Pulmonary artery endothelial cell (primary cell): ENCODE measurements at places on chromosomes 2 and 18. TPM values are rescaled to one million over a fixed set of nuclear protein-coding genes. Genes with fewer than 3 reads are reported as not detected.

Gene MATN3
- 0.95 and 1.1 TPM in 2 replicates for total RNA-seq

Gene CRYBA2
- not detected in 2 replicates for total RNA-seq

Gene BCL2
- 1.3 and 1.4 TPM in 2 replicates for total RNA-seq

Gene LYG2
- total RNA-seq: not detected in 2 replicates

Gene C2orf72
- not detected in 2 replicates for total RNA-seq

Gene METTL8
- 12.7 and 21.2 TPM in 2 replicates for total RNA-seq

Gene PARD3B
- total RNA-seq: 8.4 and 13.5 TPM in 2 replicates

Gene RAB27B
- total RNA-seq: 0.11 and 0.13 TPM in 2 replicates

Gene RAB6C
- total RNA-seq: not detected in 2 replicates

Gene CCNYL1
- total RNA-seq: 45.5 and 46.5 TPM in 2 replicates

Gene MARCO
- total RNA-seq: not detected in 2 replicates

Gene CGREF1
- total RNA-seq: 1.7 and 4.6 TPM in 2 replicates

Gene USP34
- 83.8 and 96.7 TPM in 2 replicates for total RNA-seq

Gene AMER3
- total RNA-seq: not detected in 2 replicates

Gene REG1A
- not detected in 2 replicates for total RNA-seq

Gene AGFG1
- total RNA-seq: 70.3 and 105 TPM in 2 replicates

Gene CIDEA
- total RNA-seq: 0.20 TPM in 1 of 2 replicates, not detected in the other

Gene AGXT
- total RNA-seq: not detected in 2 replicates

Gene EMILIN2
- total RNA-seq: 8.2 and 11.8 TPM in 2 replicates

Gene G6PC2
- total RNA-seq: not detected in 2 replicates

Gene GPAT2
- 5.1 and 6.3 TPM in 2 replicates for total RNA-seq

Gene COL6A3
- 0.07 and 0.14 TPM in 2 replicates for total RNA-seq

Gene POTEI
- 0.07 TPM in 2 replicates for total RNA-seq

Gene CHRND
- total RNA-seq: not detected in 2 replicates

Gene PJVK
- total RNA-seq: 0.46 and 1.3 TPM in 2 replicates

Gene COL4A4
- total RNA-seq: 0.18 and 0.99 TPM in 2 replicates

Gene GALNT5
- under 0.01 TPM in 1 of 2 replicates, not detected in the other for total RNA-seq

Gene ST8SIA5
- total RNA-seq: not detected in 2 replicates

Gene NEU2
- not detected in 2 replicates for total RNA-seq

Gene NT5C1B
- total RNA-seq: not detected in 2 replicates

Gene CYP27C1
- total RNA-seq: not detected in 2 replicates

Gene RAD51AP2
- total RNA-seq: not detected in 2 replicates

Gene EMILIN1
- 13.8 and 21.6 TPM in 2 replicates for total RNA-seq

Gene SNRNP200
- total RNA-seq: 64.1 and 68.1 TPM in 2 replicates

Gene AQP12A
- not detected in 2 replicates for total RNA-seq

Gene PAIP2B
- total RNA-seq: 0.40 and 1.2 TPM in 2 replicates

Gene CAMKMT
- 5.5 and 7.6 TPM in 2 replicates for total RNA-seq

Gene MFSD2B
- total RNA-seq: 0.26 and 0.35 TPM in 2 replicates

Gene DNAJC5G
- total RNA-seq: not detected in 2 replicates

Gene PUS10
- total RNA-seq: 7.5 and 11.0 TPM in 2 replicates

Gene BCL11A
- 0.04 and 0.07 TPM in 2 replicates for total RNA-seq

Gene ASB18
- not detected in 2 replicates for total RNA-seq

Gene ORMDL1
- total RNA-seq: 30.7 and 39.7 TPM in 2 replicates

Gene SH2D6
- total RNA-seq: 0.13 TPM in 1 of 2 replicates, not detected in the other

Gene CD207
- total RNA-seq: not detected in 2 replicates

Gene UBE2F
- 39.1 and 47.6 TPM in 2 replicates for total RNA-seq

Gene TUBB6
- total RNA-seq: 1,098 and 2,325 TPM in 2 replicates

Gene PRSS56
- not detected in 2 replicates for total RNA-seq

Gene SULT1C4
- total RNA-seq: 4.8 and 7.0 TPM in 2 replicates

Gene RBMS1
- total RNA-seq: 76.3 and 88.4 TPM in 2 replicates

Gene IL36B
- not detected in 2 replicates for total RNA-seq

Gene GRB14
- total RNA-seq: 3.9 and 4.3 TPM in 2 replicates
